KBM-7 (cell line): ENCODE measurements at places on chromosomes 11 and 22.

DNA sequence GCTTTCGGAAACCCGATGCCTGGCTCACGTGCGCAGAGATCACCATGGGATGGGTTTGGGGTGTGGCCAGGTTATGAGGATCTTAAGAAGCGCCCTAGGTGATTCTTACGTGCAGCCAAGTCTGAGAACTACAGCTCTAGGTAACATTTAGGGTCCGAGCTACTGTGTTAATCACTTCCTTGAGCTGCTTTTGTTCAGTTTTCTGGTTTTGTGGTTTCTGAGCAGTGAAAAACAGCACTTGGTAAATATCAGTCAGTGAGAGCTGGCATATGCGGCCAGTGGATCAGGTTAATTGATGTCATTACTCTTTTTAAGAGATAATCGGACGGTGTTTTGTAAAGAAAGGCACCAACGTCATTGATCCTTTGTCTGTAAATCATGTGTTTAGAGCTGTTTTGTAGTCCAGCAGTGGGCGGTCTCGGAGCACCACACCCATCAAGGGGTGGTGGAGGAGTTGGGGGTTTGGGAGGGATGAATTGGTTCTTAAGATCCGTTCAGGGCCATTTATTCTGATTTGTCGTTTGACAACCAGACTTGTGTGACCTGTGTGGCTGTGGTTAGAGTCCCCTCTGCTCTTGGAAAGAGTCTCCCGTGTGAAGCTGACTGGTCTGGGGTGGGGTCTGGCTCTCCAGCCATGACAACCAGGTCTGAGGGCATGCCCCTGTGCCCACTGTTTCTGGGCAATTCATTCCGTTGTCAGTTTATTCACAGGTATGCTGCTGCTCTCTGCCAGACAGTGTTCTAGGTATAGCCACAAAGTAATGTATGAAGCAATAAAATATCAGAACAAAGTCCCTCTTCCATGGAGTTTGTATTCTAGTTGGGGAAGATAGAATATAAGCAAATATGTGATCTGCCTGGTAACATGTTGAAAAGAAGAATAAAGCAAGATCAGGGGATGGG lies 61.9 kb upstream of the SORL1-AS1 start:
- DNase-seq, result no peak

DNA sequence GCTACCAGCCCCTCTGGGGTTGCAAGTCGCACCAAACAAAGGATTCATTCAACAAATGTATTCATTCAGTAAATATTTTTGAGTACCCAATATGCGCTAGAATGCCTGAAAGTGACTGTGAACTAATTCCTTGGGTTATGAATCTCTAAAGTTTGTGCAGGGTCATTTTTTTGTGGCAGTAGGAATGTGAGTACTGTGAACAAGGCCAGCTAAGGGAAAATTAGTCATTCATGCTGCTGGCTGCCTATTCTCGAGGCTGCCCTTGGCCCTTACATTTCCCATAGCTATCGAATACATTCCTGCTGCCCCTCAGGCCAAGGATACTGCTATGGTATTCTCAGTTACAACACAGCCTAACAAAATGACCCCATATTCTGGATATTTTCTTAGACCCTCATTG lies 141.6 kb downstream of the TRPC6 start:
- no peak for DNase-seq

DNA sequence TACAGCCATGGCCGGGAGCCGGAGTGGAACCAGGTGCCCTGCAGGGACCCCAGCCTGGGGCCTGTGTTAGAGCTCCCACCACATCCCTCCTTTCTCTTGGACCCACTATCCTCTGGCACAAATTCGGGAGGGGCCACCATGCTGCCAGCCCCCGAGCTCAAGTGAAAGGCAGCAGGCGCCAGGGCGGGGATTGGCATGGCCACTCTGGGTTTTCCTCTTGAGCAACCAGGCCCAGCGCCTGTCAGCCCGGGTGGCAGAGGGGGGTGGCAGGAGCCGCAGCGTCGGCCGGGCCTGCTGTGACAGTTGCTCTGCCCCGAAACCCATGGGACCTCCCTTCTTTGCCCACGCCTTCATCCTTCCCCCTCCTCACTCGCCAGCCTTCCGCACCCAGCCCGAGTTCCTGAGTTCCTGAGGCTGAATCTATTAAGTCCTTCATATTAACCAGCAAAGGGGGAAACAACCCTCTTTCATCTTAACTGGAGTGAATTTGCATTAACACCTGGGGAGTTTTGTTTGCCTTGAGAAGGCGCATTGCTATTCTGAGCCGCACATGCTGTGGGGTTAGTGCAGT lies 16.8 kb upstream of the CABP7 start:
- no peak for DNase-seq

GRCh38 chr11:45180179-45180847 lies 33.9 kb downstream of the PRDM11 start:
- no peak for DNase-seq

DNA sequence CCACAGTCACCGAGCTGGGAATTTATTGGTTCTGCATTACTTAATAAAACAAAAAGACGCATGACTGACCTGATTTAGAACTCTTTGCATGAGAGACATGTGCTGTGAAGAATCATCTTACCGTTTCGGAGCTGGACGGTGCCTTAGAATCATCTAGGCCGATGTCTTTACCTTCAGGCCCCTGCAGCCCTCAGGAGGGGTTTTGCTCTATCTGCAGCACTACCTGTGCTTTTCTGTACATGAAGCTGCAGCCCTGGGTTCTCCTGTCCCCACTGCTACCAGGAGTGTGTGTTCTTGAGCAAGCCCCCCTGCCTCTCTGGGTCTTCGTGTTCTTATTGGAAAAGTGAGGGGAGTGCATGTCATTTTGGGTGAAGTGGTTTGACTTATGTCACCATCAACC lies 94.0 kb upstream of the OR4B1 start:
- no peak for DNase-seq

DNA sequence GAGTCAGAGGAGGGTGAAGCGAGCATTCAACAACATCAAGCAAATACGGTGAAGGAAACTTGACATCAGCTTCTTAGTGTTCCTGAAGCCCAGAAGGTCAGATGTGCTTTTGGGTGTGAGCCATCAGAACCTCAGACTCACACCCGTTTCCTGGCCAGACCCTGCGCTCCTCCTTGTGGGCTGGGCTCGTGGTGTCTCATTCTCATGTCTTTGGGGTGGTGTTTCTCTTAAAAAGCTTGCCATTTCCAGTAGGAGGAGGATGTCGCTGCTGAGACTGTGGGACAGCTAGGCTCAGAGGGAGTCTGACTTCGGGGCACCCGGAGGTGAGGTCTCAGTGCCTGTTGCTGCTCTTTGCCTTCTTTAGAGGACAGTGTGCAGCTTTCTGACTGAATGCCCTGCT lies 24.2 kb downstream of the PPFIBP2 start:
- no peak for DNase-seq

DNA sequence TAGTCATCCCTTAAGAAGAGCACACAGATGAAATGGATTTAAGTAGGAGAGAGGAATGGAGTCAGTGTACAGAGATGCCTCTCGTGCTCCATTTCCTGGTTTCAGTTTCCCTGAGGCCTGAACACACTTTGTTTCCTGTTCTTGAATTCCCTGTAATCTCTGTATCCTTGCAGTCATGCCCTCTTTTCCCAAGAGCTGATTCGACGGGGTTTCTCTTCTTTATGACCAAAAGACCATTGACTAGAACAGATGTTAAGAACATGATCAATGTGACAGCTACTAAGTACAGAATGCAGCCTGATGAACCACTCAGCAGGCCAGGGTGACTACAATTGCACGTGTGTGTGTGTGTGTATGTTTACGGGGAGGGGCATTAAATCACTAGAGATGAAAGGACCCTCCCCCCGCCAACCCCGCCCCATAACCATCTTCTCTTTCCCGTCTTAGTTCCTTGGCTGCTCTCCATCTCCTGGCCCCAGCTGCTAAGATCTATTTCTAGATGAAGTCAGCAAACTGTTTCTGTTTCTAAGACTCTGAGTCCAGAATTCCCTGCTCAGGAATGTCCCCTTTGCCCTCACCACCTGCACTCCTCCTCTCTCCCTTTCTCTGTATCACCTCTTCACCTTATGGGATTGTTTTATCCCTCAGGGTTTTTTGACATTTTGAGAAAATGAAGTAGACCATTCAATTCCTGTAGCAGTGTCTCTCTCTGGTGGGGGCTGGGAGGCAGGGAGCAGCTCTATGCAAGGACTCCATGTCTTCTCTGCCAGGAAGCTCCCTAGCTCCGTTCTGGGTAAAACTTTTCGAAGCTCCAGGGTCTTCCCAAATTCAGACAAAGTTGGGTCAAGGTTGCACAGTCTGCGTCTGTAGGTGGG lies 26.0 kb downstream of the SLC22A6 start:
- DNase-seq, result no peak

DNA sequence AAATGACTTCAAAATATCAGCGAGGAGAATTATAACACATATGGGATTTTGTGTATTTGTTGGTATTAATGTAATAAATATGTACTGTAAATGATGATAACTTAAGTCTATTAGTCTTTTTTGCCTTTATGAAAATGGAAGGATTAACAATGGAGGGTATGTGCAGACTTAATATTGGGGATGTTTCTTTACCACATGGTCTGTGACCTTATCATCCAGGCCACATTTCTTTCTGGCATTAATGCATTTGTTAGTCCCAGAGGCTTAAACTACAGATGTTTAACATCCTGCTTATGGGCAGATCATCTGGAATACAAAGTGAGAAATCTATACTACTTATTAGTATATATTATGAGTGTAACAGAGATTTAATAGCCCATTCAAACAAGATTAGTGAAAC lies 64.6 kb downstream of the SOX6 start:
- no peak for DNase-seq

- peak; percentile 46 for DNase-seq
These were observed 30.4 kb downstream of the COMMD9 start for GRCh38 chr11:36258730-36259360.

DNA sequence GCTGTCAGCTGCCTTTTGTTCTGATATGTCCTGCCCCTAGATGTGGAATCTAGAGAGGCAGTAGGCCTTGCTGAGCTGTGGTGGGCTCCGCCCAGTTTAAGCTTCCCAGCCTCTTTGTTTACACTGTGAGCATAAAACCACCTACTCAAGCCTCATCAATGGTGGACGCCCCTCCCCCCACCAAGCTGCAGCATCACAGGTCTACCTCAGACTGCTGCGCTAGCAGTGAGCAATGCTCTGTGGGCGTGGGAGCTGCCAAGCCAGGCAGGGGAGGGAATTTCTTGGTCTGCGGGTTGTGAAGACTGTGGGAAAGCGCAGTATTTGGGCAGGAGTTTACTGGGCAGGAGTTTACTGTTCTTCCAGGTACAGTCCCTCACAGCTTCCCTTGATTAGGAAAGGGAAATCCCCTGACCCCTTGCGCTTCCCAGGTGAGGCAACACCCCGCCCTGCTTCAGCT lies 98.5 kb downstream of the SMCO4 start:
- no peak for DNase-seq

- no peak for DNase-seq
These were observed 936 bp downstream of the IL17REL start for GRCh38 chr22:50011447-50012210.

GRCh38 chr11:33685082-33685481 lies 15.5 kb downstream of the C11orf91 start:
- no peak for DNase-seq

- no peak for DNase-seq
These were observed 5.6 kb downstream of the GAL start for GRCh38 chr11:68689737-68690625.

DNA sequence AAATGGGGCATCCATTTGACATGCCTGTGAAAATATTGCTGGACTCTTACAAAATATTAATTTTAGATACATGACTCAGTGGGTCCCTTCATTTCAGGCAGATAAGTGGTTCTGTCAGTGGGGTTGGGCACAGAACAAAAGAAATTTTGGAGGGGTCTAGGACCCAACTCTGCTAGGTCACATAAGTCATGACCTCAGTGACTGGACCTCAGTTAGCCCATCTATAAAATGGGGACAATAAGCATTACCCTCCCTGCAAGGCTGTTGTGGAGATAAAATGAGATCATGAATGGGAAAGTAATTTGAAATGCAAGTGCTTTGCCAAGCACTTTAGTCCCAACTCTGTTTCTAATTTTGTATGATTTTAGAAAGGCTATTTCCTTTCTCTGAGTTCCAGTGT lies 23.8 kb downstream of the ADORA2A start:
- DNase-seq, result no peak

DNA sequence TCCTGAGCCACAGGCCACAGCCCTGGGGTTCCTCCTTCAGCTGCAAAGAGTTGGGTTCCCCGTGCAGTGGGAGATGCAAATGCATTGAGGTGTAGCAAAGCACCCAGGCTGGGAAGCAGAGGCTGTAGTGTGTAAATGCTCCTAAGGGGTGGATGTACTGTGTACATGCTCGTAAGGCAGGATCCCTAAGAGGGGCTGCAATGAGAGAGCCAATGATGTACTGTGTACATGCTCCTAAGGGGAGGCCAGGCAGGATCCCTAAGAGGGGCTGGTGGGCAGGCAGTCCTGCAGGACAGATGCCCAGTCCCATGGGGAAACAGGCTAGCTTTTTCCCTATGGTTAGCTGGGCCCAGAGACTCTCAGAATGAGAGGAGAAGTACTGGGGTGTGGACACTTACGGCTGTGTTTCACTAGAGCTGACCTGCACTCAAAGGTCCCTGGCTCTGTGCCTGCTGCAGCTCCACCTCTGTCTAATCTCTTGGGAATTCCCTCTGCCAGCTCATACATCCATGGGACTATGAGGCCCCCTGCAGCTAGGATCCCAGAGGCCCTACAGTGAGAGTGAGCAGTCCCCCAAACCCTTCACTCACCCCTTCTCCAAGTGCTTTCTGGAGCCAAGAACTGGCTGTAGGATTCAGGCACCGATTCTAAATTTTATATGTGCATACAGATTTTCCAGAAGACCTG lies 261.9 kb upstream of the LUZP2 start:
- no peak for DNase-seq

GRCh38 chr11:17012179-17012578 lies 2.0 kb downstream of the PLEKHA7 start:
- no peak for DNase-seq
